Mammary epithelial cell (primary cell): ENCODE measurements at places on chromosomes 6 and 20.

DNA sequence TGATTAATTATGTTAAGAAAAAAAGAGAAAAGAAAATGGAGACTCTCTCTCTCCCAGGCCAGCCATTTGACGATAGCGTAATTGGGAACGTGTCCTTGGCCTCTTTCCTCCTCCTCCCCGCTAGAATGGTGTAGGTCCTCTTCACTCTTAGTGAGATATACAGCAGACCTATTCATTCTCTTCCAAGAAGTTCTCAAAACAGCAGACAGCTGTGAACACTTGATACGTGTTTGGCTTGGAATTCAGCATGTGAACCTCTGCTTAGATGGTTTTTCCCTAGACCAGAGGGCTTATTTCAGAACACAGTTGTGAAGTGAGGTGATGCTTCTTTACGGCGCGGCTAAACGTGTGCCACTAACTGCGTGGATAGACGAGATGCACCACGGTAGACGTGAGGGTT lies 32.6 kb upstream of the TULP4 start:
- DNase-seq = no peak

DNA sequence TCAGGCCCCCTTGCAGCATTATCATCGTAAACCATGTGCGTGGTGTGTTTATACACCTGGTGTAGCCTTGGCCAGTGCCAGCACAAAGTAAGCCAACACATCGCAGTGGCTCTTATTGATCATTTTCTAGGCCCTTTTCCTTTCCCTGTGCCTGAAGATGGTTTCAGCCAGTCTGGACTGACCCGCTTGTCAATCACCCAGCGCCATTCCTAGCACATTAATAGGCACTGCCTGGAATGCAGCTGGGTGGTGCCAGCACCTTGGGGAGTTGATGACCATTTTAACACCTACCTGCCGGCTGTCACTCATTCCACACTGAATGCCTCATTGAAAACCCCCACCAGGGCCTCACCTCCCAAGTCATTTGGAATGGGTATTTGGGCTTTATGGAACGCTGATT lies 4.9 kb upstream of the UQCC2 start:
- no peak for DNase-seq

DNA sequence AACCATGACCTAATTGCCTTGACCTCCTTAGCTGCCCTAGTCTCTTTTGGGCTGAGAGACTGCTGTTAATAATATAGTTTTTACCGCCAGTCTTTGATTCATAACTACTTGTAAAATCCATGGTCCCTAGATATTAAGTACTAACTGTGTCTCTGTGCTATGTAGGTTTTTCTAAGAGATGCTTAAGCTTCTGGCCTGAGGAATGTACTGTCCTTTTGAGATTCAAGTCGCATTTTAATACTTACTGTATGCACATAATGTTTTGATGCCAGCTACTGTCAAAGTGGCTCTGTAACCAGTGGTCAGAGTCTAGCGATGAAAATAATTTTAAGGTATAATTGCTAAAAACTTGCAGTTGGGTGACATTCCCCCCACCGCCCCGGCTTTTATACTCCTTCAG lies 2.1 kb downstream of the AKAP12 start:
- no peak for DNase-seq

DNA sequence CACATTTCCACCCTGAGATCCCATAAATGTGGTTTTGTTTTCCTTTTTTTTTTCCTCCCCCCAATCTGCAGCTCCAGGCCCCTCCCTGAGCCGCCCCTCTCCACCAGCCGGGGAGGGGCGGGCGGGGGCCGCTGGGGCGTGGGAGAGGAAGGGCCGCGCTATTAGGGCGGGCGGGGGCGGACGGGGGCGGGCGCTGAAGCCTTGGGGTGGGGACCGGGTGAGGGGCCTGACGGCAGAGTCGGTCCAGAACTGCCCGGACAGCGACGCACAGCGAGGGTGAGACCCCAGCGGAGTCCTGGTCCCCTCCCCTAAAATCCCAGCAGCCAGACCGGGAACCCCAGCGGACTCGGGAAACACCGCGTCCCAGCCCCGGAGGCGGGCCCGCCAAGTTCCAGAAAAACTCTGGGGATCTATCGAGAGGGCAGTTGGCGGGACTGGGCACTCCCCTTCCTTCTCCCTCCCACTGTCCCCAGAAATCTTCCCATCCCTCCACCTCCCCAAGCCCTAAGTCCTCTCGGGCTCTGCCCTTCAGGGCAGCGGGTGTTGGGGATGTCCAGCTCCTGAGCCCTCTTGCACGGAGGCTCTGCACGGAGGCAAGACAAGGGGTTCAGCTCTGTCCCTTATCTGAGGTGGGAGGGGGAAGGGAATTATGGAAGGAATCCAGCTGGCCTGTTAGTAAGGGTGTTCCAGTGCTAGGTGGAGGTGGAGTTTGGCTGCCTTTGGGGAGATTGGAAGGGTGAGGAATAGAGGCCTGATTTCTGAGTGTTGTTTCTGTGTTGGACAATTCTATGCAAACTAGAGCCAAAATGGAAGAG lies at the start of gene PRICKLE4:
TSS of gene PRICKLE4 (plus strand) at position 232 of the 815 bp plus-strand sequence. CDS start 2,692 bp downstream, outside the sequence.
- DNase-seq = no peak

DNA sequence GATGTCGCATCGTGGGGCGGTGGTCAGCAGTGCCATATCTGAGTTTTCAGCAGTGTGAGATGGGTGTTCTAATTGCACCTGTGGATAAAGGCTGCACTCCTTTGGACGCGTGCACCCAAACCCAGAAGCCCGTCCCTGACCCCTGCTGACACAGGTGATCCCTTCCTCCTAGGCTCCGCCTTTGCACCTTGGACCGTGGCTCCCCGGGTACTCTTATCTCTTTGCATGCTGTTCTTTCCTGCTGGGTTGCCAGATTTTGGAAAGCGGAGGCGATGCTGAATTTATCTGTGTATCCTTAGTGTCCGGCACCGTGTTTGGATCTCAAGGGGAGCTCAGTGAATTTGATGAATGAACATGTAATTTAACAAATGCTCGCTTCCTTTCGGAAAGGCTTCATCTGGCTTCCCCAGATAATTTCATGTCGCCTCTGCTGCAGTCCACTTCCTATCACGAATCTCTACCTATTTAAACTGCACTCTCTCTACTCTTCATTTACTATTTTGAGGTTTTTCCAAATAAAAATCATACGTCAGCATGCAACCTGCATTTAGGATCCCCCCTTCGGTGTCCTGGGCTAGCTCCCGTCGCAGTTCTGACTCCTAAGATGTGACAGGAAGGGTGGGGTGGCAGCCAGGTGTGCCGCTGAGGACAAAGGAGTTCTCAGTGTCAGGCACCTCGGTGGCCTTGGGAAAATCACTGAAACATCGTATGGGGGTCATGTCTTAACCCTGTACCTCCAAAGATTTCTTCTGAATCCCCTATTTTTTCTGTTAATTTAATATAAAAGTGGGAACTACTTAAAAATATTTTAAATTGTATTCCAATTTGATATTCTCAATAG lies 753 bp upstream of the PERP start:
- DNase-seq = peak; percentile 55

DNA sequence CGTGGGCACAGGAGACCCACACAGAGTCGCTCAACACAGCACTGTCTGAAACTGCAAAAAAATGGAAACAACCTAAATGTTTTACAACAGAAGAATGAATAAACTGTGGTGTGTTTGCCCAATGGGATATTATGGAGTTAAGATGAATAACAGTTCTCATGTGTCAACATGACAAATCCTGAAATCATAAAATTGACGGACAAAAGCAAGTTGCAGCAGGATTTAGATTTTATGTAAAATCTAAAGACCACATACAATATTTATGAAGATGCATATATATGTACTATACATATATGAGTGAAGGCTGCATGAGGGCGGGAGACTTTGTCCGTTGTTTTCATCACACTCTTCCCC lies 79.7 kb downstream of the GRM4 start:
- DNase-seq = peak; percentile 27

- peak; percentile 83 for DNase-seq
These were observed 34.9 kb downstream of the ANGPT4 start for GRCh38 chr20:881051-881782.

GRCh38 chr6:169073311-169073710 lies 180.3 kb downstream of the THBS2 start:
- DNase-seq = no peak

DNA sequence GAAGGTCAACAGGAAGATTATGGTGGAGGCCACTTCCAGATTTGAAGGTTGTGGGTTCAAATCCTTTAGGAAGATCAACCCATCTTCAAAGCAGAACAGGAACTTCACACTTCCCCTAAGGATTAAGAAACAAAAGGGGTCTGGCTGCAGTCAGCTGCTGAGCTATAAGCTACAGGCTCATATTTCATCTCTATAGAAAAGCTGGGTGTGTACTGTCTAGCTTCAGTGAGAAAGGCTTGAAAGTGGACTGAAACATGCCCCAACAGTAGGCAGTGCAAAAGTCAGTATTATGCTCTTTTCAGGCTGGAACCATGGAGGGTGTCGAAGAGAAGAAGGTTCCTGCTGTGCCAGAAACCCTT lies 60.1 kb upstream of the SPDEF start:
- no peak for DNase-seq

DNA sequence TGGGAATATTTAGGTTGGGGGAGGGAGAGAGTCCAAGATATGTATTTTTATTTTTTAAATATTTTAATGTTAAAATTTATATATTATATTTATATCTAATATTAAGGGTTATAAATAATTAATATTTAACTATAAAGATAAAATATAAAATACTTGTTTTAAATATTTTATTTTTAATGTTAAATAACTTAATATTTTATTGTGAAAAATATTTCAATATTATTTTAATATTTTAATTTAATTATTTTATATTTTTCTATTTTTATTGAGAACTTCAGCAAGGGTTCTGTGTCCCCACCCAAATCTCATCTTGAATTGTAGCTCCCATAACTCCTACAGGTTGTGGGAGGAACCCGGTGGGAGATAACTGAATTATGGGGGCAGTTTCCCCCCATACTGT lies 34.0 kb downstream of the PERP start:
- no peak for DNase-seq

DNA sequence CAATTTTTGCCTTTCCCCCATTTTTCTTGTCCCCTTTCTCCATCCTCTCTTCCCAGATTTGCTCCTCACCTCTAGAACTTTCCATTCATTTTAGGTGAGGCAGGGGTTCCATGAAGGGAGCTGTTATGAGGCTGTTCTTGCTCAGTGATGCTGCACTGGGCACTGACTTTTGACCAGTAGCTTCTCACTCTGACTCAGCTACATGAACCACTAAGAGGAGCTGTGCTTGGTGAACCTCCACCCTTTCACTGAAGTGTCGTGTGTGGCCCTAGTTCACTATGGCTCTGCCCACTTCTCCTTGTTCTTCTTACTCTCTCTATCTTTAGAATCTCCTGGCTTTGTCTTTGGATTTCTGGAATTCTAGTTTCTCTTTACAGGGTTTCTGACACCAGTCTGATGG lies 307.1 kb upstream of the RNF24 start:
- no peak for DNase-seq

- DNase-seq = no peak
These were observed 42.1 kb upstream of the TMEM30A start for GRCh38 chr6:75326557-75327258.

DNA sequence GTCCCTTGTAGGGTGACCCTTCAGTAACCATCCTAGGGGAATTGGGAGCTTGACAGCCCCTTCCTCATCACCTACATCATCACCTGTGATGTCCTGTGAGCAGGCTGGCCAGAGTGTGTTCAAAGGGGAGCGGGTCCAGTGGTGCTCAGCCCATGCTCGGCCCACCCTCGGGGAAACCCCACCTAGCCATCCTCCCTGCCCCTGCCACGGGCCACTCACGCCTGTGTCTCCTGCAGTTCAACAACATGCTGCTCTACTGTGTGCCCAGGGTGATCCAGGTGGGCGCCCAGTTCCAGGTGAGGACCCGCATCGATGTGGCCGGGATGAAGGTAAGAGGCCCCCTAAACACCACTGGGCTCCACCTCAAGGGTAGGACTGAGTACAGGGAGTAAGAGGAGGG lies 10.1 kb downstream of the FGD2 start:
- no peak for DNase-seq

- no peak for DNase-seq
These were observed 99.9 kb downstream of the AIG1 start for GRCh38 chr6:143160439-143161220.

DNA sequence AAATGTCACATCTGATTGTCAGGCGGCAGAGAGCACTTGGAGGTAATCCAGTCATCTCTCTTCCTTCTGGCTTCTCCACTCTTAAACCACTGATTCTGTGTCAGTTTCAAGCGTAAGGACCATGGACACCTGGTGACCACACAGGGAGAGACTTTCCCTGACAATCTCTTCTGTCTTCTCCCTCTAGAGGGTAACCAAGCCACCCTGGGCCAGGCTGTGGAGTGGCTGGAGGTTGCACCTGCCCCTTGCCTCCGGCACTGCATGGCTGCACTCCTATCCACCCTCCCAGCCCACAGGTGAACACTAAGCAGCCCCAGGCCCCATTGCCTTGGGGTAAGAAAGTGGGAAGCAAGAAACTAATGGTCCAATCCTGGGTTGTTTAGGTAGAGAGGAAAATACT lies 78.7 kb downstream of the BFSP1 start:
- DNase-seq = no peak

- no peak for DNase-seq
These were observed 202.0 kb upstream of the GMDS start for GRCh38 chr6:2447318-2447920.

- no peak for DNase-seq
These were observed 36.4 kb downstream of the SPATA2 start for GRCh38 chr20:49878977-49879376.

DNA sequence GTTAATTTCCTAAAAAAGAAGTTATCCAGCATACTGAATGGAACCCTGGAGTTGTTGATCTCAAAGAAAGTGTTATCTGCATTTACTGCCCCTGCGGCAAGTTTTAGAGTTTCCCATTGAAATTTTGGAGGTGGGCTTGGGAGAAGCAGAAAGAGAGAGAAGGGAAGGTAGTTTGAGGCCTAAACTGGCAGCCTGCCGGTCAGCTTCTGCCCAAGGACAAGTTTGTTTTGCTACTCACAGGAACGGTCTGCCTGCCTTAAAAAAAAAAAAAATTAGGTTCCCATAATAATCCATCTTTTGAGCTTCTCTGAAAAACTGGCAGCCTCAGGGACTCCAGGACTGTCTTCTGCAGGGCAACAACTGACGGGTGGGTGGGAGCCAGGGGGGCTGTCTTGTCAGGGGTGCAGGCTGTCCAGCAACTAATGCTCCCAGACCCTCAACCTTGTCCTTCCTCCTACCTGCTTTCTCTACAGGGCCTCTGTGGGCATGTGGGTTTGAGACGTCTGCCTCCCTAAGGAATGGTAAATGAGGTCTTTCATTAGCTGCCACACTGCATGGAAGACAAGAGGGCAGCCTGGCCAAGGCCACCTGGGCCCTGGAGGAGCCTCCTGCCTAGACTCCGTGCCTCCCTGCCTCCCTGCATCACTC lies 176.1 kb upstream of the KCNG1 start:
- no peak for DNase-seq

GRCh38 chr20:17043323-17043722 lies 183.5 kb upstream of the PCSK2 start:
- DNase-seq = no peak
